ENCODE measurements at places on chromosomes 5 and 9.

DNA sequence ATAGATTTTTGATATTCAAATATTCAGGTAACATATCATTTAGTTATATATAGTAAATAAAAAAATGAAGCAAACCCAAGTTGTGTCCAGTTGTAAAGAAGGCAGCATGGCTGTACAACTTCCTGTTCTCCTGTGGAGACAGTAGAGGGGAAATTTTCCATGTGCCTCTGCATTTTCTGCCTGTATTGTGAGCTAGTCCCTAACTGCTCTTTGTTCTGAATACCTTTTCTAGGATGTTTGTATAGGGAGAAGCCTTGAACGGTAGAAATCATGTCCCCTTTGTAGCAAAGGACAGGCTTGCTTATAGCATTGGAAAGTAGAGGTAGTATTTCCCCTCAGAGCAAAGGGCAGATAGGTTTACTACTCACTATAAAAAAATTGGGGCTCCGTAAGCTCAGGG, 13.3 kb upstream of the RPS23 start:
- DNase-seq, result no peak

DNA sequence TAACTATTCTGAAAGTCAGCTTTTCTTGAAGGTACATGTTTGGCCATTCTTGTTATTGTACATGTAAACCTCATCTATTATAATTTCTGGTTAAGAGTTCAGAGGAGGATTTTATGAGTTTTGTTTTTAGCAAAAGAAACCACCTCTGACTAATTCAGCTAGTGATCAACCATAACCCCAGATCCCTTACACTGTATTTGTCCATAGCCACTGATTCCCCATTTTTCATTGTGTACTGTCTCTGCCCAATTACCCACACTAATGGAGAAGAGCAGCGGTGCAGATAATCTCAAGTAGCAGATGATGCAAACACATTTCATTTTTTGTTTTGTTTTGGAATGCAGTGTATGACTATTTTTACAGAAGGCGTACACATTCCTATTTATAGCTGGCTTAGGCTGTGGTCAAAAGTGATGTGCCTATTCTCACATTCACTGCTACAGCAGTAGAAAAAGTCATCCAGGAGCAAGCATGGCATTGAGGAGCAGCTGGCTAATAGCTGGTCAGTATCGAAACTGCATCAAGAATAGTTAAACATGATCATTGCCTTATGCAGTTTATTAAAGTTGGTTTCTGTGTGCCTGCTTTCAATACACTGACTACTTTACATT, 988.3 kb downstream of the DTWD2 start:
- no peak for DNase-seq

- DNase-seq, result no peak
Measured at GRCh38 chr9:126612326-126612812, 1.4 kb upstream of the LMX1B start.

DNA sequence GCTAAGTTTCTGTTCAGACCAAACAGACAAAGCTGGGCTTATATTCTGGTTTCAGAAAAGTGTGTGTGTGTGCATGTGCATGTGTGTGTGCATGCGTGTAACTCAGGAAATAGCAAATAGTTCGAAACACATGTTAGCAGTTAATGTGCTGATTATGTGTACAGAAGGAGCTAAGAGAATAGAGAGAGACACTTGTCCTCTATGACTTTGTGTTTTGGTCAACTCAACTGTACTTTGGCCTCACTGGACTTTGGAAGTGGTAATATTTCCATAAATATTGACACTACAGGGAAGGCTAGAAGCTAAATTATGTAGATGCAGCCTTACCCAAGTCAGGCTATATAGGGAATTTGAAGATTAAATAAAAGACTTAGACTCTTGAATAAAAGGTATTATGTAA, 155.5 kb downstream of the RAB3C start:
- no peak for DNase-seq
